H9 (cell line): ENCODE measurements at places on chromosomes 1 and 21.

DNA sequence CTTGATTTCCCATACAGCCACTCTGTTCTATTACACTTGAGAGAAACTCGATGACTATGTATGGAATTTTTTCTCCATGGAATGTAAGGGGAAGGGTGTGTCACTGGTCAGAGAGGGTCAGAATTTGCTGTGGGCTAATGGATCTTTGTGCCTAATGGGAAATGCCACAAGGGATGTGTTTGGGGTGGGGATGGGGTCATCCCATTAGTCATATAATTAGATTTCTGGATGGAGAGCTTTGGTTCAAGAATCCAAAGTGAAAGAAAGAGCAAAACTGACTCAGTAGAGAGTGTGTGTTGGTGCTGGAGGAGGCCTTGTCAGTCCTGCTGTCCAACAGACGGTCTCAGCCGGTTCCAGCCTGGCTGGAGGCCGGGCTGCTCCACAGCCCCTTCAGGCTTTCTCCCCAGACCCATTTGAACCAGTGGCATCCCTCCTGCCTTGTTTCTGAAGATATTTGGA lies 86.4 kb downstream of the LAMC2 start:
- DNase-seq = no peak

DNA sequence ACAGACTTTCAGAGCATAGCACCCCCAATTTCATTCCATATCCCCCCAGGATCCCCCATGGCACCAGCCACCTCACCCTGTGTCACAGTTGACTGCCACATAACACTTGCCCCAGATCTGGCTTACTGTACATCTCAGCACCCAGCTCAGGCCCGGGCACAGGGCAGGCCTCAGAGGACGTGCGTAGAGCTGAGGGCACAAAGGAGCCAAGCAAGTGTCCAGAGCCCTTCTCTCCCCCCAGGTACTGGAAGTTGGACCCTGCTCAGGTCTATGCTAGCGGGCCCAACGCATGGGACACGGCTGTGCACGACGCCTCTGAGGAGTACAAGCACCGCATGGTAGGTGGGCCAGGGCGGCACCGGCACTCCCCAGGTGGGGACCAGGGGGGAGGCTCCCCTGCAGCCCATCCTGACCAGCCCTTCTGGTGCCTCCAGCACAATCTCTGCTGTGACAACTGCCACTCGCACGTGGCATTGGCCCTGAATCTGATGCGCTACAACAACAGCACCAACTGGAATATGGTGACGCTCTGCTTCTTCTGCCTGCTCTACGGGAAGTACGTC lies 8.0 kb upstream of the SYTL1 start:
- DNase-seq = no peak

GRCh38 chr1:174710868-174711845 lies 263.4 kb downstream of the GPR52 start:
- no peak for DNase-seq

DNA sequence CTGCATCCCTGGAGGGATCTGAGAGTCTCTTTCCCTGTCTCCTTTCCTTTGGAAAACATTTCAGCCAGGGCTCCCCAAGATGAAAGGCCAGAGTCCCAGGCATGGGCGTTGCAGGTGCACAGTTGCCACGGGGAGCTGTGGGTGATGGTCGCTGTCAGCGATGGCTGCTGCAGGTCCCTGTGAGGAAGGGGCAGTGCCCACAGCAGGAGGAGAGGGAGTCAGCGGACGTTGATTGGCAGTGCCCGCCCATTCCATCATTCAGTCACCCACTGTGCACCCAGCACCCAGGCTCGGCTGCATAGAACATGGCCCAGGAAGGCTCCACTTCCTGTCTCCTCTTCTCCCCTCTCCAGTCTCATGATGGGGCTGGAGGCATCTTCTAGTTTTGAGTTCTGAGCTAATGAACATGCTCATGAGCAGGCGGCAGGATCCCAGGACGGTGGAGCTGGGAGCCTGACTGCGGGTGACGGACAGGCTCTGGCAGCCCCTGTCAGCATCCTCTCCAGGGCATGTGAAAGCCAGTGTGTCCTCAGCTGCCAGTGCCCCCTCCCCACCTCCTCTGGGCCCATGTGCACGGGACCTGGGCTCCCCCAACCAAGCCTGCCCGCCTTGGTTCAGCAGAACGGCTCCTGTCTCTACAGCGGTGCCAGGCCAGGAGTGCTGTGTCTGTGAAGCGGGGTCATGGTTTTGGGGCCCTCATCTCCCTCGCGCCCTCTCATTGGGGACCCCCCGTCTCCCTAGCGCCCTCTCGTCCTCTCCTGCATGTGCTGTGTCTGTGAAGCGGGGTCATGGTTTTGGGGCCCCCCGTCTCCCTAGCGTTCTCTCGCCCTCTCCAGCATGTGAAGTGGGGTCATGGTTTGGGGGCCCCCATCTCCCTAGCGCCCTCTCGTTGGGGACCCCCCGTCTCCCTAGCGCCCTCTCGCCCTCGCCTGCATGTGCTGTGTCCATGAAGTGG lies 24.5 kb downstream of the COL18A1 start:
- DNase-seq = no peak
